ENCODE measurements at places on chromosomes 3 and 15. TPM values are rescaled to one million over a fixed set of nuclear protein-coding genes. Genes with fewer than 3 reads are reported as not detected.
A peak's percentile ranks its signal among the peaks of the same experiment; 100 is the strongest.

GNAT1 gene
- polyA plus RNA-seq = not detected

DNA sequence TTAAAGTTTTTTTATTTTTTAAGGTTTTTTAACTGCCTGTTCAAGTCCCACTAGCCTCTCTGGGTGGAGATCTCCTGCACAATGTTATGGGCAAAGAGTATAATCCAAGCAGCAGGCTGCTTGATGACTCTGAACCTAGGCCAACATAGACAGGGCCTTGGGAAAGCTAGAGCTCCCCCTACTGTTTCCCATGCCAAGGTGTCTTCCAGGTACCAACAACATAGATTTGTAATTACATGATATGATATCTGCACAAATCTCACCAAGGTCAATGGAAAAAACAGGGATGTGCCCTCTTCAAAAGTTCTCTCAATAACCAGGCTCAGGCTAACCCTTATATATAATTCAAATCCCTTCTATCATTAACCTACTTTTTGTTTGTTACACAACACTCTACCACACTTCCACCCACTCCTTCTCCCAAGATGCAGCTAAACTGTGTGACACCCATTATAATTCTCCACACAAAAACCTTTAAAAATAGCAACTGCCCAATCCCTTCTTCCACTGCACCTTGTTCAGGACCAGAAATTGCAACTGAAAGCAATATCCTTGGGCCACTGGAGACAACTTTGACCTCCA lies 43.8 kb downstream of the RBM15B start:
- no peaks in the 10 kb centered on the region for H3K27me3 ChIP-seq
- no peak overlapping the region for H3K27ac ChIP-seq
- H3K36me3 ChIP-seq = no peaks in the 10 kb centered on the region
- no peaks in the 10 kb centered on the region for H3K4me1 ChIP-seq

EXD1 gene
- polyA plus RNA-seq = 0.02 TPM

AEN gene
- polyA plus RNA-seq = 27.7 TPM

CPNE4 gene
- not detected for polyA plus RNA-seq

DNA sequence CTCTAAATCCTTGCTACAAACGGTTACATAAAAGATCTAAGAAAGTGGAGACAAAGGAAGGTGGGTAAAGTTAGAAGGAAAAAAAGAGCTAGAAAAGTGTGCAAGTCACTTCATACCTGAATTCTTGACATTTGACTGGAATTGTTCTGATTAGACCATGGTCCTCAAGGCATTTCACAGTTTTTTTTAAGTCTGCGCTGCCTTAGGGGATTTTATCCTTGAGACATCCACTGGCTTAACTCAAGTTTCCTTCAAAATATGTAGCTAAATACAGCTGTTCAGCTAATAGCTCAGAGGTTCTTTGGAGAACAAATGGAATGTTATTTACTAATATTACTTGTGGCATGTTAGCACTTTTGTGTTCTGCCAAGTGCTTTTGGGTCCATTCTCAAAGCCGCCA lies 236.9 kb downstream of the TP63 start:
- no peak overlapping the region for H3K27ac ChIP-seq
- no peaks in the 10 kb centered on the region for H3K36me3 ChIP-seq
- no peaks in the 10 kb centered on the region for H3K4me1 ChIP-seq
- no peaks in the 10 kb centered on the region for H3K27me3 ChIP-seq
- H3K4me3 ChIP-seq = no peak overlapping the region

DNA sequence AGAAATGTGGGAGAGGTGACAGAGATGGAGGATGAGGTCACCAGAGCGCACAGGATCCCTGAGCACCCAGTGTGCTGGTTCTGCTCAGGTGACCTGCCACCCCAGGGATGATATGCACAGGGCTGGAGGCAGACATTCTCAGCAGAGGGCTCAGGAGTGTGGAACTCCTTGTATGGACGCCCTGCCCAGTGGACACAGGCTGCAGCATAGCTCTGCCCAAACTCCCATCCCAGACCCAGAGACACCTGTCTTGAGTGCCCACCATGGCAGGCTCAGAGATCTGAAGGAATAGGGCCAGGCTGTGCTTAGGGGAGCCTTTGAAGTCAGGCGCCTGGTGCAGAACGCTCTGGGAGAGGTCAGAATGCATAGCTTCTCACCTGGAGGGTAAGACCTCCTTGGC lies 47.3 kb downstream of the PPCDC start:
- H3K4me1 ChIP-seq = peaks cover 3% of the 10 kb centered on the region
- DNase-seq = no peak

DNA sequence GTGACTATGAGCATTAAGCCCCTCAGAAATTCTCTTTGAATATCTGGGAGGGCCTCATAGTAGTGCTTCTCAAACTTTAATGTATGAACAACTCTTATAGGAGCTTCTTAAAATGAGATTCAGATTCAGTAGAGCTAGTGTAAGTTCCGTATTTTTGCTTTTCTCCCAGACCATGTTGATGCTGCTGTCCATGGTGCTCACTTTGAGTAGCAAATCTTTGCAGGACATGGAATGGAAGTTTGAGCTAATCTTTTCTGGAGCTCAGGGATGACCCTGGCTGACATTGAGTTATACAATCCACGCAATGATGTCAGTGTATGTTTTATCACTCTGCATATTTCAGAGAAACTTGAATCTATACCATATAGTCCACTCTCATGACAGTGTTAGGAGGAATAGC lies 134.2 kb downstream of the OTOL1 start:
- H3K4me1 ChIP-seq = no peaks in the 10 kb centered on the region
- H3K27ac ChIP-seq = no peak overlapping the region
- H3K27me3 ChIP-seq = no peaks in the 10 kb centered on the region
- no peak for DNase-seq
- no peak overlapping the region for H3K4me3 ChIP-seq

GRCh38 chr3:58334506-58334884 lies 1.8 kb downstream of the PXK start:
- no peak for DNase-seq
- H3K4me3 ChIP-seq = peak overlapping the region; percentile 82
- no peaks in the 10 kb centered on the region for H3K36me3 ChIP-seq
- H3K27ac ChIP-seq = peak overlapping the region; percentile 86

- no peaks in the 10 kb centered on the region for H3K36me3 ChIP-seq
- H3K4me1 ChIP-seq = peaks cover 18% of the 10 kb centered on the region
- H3K4me3 ChIP-seq = no peak overlapping the region
These were observed 43.2 kb downstream of the RARB start for GRCh38 chr3:25471081-25471768.

GRCh38 chr3:187994221-187995042 lies 159.5 kb upstream of the LPP start:
- peak; percentile 93 for DNase-seq
- H3K4me1 ChIP-seq = no peaks in the 10 kb centered on the region
- no peak overlapping the region for H3K27ac ChIP-seq
- H3K4me3 ChIP-seq = no peak overlapping the region
- H3K36me3 ChIP-seq = no peaks in the 10 kb centered on the region

- no peaks in the 10 kb centered on the region for H3K27me3 ChIP-seq
- H3K27ac ChIP-seq = no peak overlapping the region
These were observed 414.6 kb downstream of the FOXP1 start for GRCh38 chr3:71168880-71169411.

DNA sequence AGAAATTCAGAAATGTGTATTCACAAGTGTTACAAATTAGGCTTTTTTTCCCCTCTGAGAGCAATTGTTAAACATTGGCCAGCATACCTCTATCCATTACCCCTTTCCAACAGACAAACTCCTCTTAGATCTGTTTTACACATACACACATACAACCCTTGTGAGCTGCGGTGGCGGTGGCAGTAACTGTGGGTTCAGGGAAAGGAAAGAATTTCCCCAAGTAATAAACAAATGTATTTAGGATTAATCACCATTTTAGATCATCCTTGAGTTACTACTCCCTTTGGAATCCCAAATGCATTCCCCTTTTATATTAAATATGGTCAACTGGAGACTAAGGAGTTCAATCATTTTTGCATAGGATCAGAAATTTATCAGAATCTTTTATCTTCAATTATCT lies 667.0 kb downstream of the FHIT start:
- H3K27me3 ChIP-seq = no peaks in the 10 kb centered on the region
- DNase-seq = peak; percentile 87
- no peak overlapping the region for H3K27ac ChIP-seq
- no peaks in the 10 kb centered on the region for H3K36me3 ChIP-seq

OR5K2 gene
- not detected for polyA plus RNA-seq

DNA sequence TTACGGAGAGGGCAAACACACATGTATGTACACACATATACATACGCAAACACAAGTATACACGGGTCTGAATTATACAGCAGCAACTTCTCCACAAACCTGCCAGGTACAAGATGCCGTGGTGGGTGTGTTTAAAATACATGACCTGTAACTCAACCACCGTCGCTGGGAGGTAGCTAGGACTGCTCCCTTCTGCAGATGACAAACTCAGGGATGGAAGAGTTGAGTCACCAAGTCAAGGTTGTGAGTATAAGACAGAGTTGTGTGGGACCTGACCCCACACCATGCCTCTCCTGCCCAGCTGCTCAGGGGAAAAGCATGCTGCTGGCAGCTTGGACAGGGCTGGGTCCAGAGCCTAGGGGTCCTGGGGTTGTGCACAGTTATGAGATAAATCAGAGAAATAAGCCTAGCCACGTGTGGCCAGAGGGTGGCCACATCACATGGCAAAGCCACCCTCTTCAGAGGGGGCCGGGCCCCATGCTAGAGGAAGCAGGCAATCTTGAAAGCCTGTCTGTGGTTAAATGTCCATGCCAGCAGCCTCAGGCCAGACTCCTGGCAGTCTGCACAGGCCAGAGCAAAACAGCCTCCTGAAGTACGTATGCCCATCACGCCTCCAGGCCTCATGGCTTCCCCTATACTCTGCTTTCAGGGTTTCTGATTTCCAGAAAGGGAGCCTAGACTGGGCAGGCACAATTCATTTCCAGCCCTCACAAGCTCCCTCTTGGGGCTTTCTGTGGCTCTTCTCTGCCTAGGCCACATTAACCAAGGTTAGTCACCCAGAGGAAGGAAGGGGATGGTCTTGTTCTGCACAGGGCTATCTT lies 107.7 kb upstream of the RPL32 start:
- no peak overlapping the region for H3K4me3 ChIP-seq
- peak; percentile 9 for DNase-seq
- H3K36me3 ChIP-seq = no peaks in the 10 kb centered on the region
- peaks cover 9% of the 10 kb centered on the region for H3K4me1 ChIP-seq
- no peaks in the 10 kb centered on the region for H3K27me3 ChIP-seq

GRCh38 chr15:86016750-86017149 lies 62.9 kb upstream of the AGBL1 start:
- DNase-seq = no peak
- no peaks in the 10 kb centered on the region for H3K4me1 ChIP-seq
- no peak overlapping the region for H3K27ac ChIP-seq
- H3K4me3 ChIP-seq = no peak overlapping the region
- H3K36me3 ChIP-seq = no peaks in the 10 kb centered on the region
- no peaks in the 10 kb centered on the region for H3K27me3 ChIP-seq

DNA sequence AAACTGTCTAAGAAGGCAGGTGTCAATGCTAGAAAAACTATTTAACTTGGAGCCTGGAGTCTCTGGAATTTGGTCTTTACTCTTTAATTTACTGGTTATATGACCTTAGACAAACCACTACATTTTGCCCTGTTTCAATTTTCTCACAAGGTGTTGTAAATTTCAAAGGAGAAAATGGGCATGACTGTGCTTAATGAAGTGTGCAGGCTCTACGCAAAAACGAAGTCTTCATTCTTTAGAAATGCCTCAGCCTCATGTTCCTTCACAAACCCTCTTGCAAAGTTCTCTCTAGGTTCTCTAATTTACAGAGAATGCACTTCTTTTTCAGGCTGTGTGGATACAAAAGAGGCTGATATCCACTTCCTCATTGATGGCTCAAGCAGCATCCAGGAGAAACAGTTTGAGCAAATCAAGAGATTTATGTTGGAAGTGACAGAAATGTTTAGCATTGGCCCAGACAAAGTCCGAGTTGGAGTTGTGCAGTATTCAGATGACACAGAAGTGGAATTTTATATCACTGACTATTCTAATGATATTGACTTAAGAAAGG lies 39.1 kb downstream of the COL6A5 start:
- no peaks in the 10 kb centered on the region for H3K4me1 ChIP-seq
- no peak for DNase-seq
- no peak overlapping the region for H3K27ac ChIP-seq

SPATA12 gene
- polyA plus RNA-seq = 0.02 TPM

DNA sequence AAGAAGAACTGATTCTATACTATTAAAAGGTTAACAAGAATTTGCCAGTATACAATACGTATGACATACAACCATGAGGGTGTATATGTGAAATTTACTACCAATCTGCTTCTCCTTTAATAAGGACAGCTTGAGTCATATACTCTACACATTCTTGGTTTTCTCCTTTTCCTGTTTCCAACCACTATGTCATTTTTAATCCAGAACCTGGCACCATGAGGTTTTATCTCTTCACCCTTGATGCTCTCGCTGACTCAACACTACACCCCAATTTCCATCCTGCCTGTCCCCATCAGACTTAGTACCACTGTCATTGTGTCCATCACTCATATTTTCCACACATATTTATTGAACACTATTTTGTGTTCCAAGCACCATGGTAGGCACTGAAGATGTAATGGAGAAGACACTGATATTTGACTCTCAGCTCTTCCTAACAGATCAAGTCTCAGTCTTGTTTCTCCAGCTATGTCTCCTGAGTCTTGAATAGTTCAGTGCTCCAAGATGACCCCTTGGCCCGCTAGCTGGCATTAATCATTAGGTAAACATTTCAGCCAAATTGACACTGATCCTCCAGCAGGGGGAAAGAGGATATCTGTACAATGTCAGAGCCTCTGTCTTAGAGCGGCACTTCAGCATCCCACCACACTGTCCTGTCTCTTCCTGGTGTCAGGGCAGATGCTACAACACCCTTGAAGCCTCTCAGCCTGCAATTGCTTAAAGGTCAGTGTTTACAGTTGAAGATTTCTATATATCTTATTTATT lies 11.2 kb upstream of the COL8A1 start:
- DNase-seq = no peak
- H3K27ac ChIP-seq = no peak overlapping the region
- H3K4me1 ChIP-seq = peaks cover 7% of the 10 kb centered on the region
- H3K4me3 ChIP-seq = no peak overlapping the region
- H3K36me3 ChIP-seq = no peaks in the 10 kb centered on the region
- no peaks in the 10 kb centered on the region for H3K27me3 ChIP-seq

DNA sequence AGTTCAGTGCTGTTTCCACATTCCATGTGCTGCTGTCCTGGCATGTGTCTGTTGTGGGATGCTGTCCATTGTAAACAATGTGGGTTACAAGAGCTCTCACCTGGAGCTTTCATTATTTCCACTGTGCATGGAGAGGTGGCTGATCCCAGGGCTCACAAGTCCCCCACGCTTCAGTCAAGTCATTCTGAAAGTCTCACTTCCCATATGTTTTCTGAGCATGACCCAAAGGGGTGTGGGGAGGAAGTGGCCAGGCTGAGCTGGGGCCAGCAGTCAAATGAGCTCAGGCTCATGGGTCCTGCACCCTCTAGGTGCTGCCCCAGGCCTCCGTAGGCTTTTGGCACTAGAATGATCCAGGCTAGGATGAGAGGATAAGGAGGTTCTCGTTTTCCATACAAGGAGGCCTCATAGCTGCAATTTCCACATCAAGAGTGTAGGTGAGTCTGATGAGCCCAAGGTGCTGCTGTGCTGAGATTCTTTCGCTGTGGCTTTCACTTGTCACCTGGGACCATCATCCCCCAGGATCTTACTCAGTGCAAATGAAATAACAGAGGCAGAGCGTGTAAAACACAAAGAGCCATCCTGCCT lies 22.0 kb downstream of the STARD5 start:
- no peak overlapping the region for H3K4me3 ChIP-seq
- H3K36me3 ChIP-seq = no peaks in the 10 kb centered on the region
- no peak overlapping the region for H3K27ac ChIP-seq
- DNase-seq = no peak
- H3K27me3 ChIP-seq = no peaks in the 10 kb centered on the region
- H3K4me1 ChIP-seq = peaks cover 6% of the 10 kb centered on the region

IL20RB gene
- 1.9 TPM for polyA plus RNA-seq
